Stimulated activated CD4-positive, alpha-beta T cell treated with anti-CD3 and anti-CD28 coated beads, Interleukin-4, amount 100 ng/mL, for 24 hours (primary cell): ENCODE measurements at places on chromosomes 4 and X.

GRCh38 chr4:111037591-111038360, 414.9 kb upstream of the PITX2 start:
- DNase-seq, result no peak

GRCh38 chr4:176107695-176108094, 42.1 kb downstream of the WDR17 start:
- no peak for DNase-seq

GRCh38 chrX:23792861-23793553, 10.0 kb downstream of the SAT1 start:
- DNase-seq, result no peak

- DNase-seq, result no peak
Observed at GRCh38 chr4:9800848-9801247, 19.4 kb downstream of the DRD5 start.

DNA sequence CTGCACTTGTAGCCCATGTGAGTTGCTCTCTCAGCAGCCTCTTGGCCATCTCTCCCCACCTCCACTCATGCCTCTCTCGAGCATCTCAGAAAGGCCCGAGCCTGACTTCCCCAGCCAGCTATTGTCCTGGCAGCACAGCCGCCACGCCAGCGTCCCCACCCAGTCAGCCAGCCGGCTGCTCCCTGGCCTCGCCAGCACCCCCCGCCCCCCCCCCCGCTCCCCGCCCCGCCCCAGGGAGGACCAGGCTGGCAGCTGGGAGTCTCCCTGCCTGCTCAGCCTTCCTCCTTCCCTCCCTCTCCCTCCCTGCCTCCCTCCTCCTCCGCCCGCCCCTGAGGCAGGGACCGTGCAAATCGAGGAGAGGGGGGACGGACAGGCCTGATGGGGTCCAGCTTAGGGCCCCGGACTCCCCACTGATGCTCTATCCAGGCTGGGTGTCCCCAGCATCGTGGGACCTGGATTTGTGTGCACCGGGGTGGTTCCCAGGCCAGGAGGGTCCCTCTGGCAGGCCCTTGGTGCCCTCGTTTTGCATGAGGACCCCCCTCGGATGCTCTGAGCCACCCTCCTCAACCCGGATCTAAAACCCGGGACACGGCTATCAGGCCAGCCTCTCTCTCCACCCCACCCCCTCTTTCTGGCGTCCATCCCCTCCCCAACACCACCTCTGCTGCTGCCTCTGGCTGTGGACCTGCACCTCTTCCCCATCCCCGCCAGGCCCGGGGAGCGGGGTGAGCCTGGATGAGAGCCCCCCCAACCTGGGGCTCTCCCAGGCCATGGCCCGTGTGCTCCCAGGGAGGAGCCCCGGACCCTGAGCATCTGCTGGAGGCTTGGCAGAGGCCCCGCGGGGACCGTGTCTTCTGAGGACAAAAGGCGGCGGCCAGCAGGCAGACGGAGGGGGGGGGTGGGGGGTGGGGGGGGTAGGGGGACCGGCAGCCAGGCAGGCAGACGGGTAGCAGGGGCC, at the start of gene GPR173:
Gene GPR173, plus strand, starts transcription at position 621 of the 958 bp plus-strand sequence. CDS start 27,833 bp downstream, outside the sequence.
- DNase-seq, result no peak
